Glutamatergic neuron (in vitro differentiated cells): ENCODE measurements at places on chromosomes 11 and 22. TPM values are rescaled to one million over a fixed set of nuclear protein-coding genes. Genes with fewer than 3 reads are reported as not detected.
A peak's percentile ranks its signal among the peaks of the same experiment; 100 is the strongest.

- no peak for DNase-seq
Observed at GRCh38 chr11:79227767-79228755, 212.8 kb downstream of the TENM4 start.

- DNase-seq = no peak
Observed at GRCh38 chr11:58011771-58012170, 11.9 kb upstream of the OR9Q1 start.

GRCh38 chr11:35147235-35147634 lies 8.3 kb downstream of the CD44 start:
- DNase-seq = no peak

DNA sequence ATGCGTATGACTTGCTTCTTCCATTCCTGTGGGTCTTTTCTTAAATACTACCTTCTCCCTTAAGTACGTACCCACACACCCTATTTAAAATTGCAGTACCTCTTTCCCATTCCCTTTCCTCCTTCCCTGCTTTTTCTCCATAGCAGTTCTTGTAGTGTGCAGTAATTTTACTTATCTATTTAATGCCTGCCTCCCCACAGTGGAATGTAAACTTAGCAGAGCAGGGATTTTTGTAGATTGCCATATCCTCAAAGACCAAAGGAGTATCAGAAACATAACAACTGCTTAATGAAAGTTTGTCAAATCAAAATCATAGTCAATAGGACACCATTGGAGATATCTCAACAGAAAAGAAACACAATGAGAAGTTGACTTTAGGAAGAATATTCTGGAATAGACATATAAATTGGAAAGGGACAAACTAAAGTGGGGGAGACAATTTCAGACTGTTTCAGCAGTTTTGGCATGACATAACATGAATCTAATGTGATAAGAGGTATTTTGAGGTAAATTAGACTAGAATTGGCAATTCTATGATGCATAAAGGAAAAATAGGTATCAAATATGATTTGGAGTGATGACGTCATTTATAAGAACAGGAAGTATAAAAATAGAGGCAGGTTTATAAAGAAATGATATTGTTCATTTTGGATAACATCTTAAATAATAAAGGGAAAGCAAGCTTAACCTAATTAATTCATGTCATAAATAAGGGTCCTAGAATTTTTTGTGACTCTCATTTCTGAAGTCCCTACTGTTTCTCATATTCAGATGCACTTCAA lies 188.4 kb downstream of the SOX6 start:
- DNase-seq = no peak

GRCh38 chr11:69383372-69384250 lies 89.7 kb downstream of the MYEOV start:
- DNase-seq = no peak

GRCh38 chr11:118438314-118438931 lies 2.1 kb downstream of the KMT2A start:
- DNase-seq = peak; percentile 41

VPREB3 gene
- total RNA-seq = not detected

- DNase-seq = no peak
Observed at GRCh38 chr22:19525116-19525660, 978 bp upstream of the CLDN5 start.

GRCh38 chr11:67355794-67356386 lies 2.5 kb upstream of the POLD4 start:
- DNase-seq = no peak

GRCh38 chr11:124474079-124474478 lies 28.6 kb upstream of the OR8B8 start:
- no peak for DNase-seq

SPTBN2 gene
- total RNA-seq = 371 TPM

- no peak for DNase-seq
Observed at GRCh38 chr22:43209523-43209890, 22.6 kb upstream of the TTLL12 start.

BACE1-AS gene
- total RNA-seq = 18.1 TPM

- no peak for DNase-seq
Observed at GRCh38 chr22:30315962-30316576, 10.7 kb downstream of the TBC1D10A start.
